ENCODE measurements at places on chromosomes 7 and 10.

DNA sequence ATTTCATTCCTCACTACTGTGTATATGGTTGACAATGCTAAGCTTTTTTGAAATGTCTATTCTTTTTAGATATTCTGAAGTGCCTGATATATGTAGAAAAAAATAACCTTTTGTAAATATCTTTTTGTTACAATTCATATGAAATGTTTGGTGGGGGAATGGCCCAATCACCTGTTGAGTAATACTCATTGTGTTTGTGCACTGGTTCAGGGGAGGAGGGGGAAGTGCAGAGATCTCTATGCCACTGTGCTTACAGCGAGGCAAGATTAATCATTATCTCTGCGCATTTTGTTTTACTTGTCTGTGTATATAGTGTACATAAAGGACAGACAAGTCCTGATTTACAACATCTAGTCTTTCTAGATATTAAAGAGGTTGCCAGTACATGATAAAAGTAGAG lies 25.2 kb downstream of the NUP42 start:
- no peak for DNase-seq

DNA sequence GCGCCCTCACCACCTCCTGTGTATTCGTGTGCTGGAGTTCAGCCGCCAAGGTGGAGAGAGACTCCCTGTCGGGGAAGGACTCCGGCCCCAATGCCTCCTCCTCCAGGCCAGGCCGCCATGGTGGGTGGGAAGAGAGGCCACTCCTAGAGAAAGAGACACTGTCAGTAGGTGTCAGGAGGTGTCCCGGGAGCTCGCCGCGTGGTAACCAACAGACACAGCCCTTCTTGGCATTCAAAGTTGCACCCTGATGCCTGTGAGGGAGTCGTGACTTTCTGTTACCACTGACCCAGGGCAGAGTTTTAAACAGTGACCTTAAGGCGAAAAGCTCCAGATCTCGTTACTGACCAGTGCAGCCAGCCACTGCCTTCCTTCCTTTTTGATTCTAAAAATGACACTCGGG lies 155.2 kb downstream of the CUX1 start:
- DNase-seq, result no peak

DNA sequence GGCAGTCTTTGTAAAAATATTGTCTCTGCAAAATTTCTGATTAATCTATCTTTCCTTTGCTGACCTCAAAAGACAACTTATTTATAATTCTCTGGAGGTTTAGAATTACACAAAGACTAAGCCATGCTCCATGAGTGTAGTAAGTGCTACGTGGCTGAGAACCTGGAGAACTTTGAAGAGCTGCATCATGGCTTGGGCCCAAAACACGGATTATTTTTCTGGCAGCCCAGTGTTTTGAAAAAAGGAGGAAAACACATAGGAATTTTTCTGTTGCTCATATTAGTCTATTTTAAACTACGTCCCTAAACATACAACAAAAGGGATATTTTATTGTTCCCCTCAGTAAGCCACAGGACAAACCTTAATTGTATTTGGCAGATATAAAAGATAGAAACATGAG lies 360.7 kb upstream of the MYO3A start:
- DNase-seq, result no peak

GRCh38 chr10:109480836-109481235 lies 442.5 kb downstream of the XPNPEP1 start:
- no peak for DNase-seq
